NCI-H446 (cell line): ENCODE measurements at places on chromosomes 12 and 14.

GRCh38 chr14:93219103-93219726 is 12.2 kb downstream of the UBR7 start:
- DNase-seq: peak; percentile 15

DNA sequence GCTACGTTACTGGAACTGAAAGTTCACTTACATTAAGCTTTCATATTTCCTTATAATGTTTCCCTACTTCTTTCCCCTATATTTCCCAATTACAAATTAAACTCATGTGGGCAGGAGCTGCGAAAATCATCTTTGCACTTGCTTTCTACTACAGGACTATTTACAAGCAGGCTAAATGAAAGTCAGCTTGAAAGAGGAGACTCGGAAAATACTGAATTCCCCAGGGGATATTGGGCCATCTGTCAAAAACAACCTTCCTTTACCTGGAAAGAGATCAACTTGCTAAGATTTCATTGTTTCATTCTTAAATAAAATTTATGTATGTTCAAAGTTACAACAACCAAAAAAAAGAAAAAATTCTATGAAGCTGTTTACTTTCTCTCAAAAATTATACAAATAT is 92.8 kb upstream of the BBS10 start:
- DNase-seq: peak; percentile 32

DNA sequence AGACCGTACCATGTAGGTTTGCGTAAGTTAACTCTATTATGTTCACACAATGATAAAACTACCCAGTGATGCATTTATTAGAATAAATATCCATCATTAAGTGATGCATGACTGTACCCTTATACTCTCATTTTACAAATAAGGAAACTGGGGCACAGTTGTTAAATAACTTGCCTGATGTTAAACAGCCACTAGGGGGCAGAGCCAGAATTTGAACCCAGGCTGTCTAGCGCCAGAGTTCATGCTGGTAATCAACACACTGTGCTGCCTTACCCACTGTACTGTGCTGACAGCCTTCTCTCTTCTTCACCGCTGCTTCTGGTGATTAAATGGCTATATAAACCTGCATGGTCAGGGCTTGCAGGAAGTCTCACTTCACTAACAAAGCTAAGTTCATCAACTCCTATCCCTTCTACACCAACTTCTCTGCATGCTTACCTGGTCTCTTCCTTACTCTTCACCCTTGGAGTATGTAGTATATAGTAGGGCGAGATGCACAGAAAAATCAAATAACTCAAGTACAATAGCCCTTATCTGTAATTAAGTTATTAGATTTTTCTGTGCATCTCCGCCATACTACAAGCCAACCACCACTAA is 43.6 kb upstream of the APPL2 start:
- no peak for DNase-seq

DNA sequence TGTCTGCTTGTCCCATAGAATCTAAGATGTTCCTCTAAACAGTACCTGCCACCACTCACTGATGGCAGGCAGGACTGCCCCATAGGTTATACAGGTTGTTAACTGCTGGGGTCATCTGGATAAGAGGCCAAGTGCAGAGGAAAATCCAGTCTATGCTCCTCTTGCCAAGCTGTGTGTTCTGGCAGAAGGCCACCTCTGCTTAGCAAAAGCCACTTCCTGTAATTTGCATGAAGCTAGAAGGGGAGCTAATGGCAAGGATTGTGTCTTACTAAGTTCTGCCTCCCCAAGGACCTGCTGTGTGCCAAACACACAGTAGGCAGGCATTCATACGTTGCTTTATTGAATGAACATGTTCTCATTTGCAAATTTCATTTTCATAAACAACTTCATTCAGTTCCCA is 445.4 kb downstream of the BCL11B start:
- DNase-seq: no peak

GRCh38 chr12:75591628-75592027 is 80.2 kb upstream of the KRR1 start:
- peak; percentile 72 for DNase-seq

DNA sequence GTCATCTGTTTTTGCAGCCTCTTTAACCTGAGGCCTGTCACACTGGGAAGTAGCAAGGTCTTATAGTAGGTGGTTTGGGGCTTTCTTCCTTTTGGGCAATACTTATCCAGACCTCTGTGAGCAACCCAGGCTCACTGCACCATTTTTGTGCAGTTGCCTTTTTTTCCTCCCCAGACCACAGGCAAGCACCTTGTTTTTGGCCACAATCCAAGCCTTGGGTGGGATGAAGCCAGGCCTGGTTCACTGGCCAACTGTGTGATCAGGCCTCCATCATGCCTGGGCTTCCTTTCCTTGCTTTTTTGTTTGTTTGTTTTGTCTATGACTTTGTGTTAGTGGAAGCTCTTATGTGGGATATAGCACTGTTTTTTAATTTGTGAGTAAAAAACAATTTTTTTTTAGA is 71.7 kb downstream of the DNAH10 start:
- DNase-seq: peak; percentile 4

DNA sequence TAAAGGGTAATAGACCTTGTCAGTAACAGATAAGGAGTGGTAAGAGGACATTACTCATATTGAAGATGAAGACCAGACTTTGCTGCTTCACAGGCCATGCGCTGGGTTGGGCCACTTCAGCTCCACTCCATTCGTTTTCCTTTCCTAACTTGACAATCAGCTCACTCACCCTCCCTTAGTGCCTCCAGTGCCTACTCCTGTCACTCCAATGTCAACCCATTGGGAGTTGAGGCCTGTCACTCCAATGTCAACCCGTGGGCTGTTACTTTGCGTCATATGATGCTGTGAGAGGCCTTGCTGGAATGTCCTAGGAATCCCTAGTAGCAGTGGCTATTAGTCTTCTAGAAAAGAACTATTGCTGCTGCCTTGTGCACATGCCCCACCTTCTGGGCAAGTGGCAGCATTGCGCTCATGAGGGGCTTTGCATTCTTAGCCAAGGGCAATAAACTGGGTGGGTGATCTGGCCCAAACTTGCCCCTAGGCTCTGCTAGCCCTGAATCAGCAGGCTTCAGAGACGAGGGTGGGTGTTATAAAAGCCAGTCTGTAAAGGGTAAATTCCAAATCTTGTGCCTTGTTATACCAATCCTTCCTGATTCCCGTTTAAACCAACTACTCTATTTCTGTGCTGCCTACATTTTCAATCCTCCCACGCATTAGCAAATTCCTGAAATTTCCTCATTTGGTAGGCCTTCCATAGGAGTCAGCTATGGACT is 36.1 kb downstream of the BAZ2A start:
- DNase-seq: peak; percentile 13

GRCh38 chr14:57797160-57797559 is 68.7 kb downstream of the SLC35F4 start:
- no peak for DNase-seq

DNA sequence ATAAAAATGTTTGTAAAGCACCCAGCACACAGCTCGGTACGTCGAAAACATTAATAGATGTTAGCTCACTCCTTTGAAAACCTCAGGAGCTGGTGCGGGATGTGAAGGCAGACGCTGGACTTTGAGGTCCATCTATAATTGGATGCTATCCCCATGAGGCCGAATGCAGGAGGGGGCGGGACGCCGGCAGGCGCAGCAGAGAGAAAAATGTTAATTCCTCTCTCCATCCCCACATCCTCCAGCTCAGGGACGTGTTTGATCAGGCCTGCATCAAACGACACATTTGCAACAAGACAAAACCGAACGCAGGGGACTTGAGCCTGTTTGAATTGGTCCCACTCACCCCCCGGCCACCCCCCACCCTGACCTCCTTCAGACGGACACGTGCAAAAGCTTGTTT is 231.0 kb downstream of the RBM19 start:
- DNase-seq: no peak

DNA sequence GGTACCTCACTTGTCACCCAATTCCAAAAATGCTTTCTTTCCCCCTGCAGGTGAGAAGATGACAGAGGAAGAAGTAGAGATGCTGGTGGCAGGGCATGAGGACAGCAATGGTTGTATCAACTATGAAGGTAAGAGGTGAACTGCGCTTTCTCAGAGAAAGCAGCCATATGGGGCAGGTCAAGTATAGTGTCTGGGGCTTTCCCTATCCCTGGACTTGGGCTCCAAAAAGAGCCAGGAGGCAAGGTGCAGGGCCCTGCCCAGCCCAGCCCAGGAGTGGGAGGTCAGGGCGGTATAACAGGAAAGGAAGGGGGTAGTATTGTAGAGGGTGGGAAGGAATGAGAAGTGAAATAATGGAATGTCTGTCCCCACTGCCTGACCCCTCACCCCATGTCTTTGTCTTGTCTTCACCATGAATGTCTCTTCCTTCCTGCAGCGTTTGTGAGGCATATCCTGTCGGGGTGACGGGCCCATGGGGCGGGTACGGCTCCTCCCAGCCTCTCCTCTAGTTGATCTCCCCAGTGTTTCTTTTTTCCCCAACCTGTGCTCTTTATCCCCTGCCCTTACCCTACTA is 2.1 kb downstream of the MYL6 start:
- no peak for DNase-seq

GRCh38 chr14:95056476-95056875 is 100.9 kb downstream of the DICER1 start:
- no peak for DNase-seq

- no peak for DNase-seq
Observed at GRCh38 chr12:31508436-31509150, 82.3 kb downstream of the DENND5B start.

- no peak for DNase-seq
Observed at GRCh38 chr12:92629349-92630065, 73.3 kb upstream of the PLEKHG7 start.

GRCh38 chr12:104475271-104475670 is 18.5 kb downstream of the CHST11 start:
- no peak for DNase-seq

DNA sequence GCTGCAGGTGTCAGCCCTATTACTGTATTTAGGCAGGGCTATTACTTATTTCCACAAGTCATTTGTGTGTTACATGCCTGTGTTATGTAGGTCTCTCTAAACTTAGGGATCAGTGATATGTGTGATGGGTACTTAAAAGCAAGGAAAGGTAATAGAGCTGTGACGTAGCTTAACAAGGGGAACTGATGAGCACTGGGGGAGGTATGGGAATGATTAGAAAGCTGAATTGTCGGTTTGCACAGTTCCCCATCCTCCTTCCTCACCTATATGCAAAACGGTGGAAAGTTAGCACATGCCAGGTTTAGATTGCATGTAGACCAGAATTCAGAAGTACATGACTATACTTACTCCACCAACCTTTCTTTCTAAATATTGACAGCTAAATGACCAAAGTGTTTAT is 494.3 kb upstream of the GARIN6 start:
- DNase-seq: no peak

DNA sequence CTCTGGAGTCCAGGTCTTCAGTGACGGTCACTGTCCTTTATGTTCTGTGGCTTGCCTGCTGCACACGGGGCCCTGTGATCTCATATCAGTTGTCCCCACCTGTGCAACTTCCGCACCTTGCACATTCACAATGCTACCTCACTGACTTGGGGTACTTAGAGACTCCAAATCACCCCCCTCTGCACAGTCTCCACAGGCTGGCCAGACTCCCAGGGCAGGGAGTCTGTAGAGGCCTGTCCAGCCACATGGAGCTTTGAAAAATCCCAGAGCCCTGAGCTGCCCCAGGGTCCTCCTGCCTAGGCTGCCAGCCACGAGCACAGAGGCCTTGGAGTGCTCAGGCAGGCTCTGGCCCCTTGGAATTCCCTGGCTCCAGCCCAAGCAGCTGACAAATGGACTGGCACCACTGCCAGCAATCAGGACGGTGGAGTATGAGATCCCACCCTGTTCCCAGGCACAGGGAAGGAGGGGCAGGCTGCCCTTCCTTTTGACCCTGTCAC is 26.4 kb downstream of the CMKLR1 start:
- DNase-seq: peak; percentile 54

- no peak for DNase-seq
Observed at GRCh38 chr12:111314953-111315539, 53.8 kb downstream of the PHETA1 start.
